ENCODE measurements at places on chromosomes 7 and 10.

GRCh38 chr7:149196705-149197171, 1.4 kb downstream of the ZNF282 start:
- no peak for DNase-seq

DNA sequence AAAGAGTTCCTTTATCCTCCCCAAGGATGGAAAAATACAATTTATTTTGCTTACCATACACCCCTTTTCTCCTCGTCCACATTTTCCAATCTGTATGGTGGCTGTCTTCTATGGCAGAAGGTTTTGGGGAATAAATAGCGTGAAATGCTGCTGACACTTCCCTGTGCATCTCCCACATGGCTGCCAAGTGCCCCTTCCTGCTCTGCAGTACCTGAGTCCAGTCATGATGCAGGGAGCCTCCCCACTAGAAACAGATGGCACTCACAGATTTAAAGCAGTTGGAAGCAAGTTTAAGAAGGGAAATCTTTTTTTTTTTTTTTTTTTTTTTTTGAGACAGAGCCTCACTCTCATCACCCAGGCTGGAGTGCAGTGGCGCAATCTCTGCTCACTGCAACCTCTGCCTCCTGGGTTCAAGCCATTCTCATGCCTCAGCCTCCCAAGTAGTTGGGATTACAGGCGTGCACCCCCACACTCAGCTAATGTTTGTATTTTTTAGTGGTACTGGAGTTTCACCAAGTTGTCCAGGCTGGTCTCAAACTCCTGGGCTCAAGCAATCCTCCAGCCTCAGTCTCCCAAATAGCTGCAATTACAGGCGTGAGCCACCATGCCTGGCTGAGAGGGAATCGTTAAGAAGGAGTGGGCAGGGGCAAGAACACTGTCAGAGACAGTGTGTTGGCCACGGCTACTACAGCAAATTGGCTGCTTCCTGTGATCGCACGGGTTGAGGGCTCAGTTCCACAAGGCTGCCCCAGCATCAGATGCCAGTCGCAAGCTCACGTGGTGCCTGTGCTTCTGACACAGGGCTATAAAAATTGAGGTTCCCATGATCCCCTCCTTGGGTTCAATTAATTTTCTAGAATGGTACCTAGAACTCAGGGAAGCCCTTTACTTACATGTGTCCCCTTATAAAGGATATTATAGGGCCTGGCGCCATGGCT, 5.3 kb upstream of the PILRA start:
- no peak for DNase-seq

- DNase-seq: peak; percentile 67
These were observed 88.1 kb downstream of the SEMA3C start for GRCh38 chr7:80830584-80831285.

DNA sequence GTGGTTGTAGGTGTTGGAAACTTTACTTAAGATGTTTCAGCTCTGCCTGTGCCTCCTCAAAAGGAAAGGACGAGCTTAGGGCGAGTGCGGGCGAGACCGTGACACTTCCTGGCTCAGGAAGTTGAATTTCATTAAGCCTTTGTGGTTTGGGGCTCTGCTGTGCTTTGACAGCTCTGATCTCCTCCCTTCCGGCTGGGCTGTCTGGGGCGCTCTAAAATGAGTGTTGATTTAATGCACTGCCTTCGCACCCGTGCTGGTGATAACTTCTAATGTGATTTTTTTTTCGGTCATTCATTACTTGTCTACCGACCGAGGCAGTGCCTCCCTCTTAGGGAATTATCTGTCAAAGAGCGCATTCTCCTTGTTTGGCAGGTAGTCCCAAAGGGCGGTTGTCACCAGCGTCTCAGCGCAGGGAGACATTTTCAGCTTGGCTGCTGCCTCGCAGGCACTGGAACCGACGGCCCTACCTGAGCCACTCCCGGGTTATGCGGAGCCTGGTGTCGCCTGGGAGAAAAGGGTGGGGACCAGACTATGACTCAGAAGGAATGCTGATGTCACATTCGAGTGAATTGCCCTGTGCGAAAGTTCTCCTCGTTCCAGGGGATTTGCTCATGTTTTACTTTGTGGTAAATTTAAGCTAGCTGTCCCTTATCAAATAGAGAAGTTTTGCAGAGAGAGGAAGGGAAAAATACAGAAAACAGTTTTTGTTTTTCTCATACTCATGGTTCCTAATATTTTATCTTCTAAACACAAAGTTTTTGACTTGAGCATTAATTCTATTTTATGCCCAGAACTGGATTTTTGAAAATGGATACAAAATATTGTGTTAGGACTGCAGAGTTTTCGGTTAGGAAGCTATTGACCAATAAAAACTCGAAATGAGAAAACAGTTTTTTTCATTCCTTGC, 920 bp downstream of the TES start:
- peak; percentile 96 for DNase-seq

GRCh38 chr7:150910996-150911422, 58.7 kb downstream of the AOC1 start:
- DNase-seq: no peak

DNA sequence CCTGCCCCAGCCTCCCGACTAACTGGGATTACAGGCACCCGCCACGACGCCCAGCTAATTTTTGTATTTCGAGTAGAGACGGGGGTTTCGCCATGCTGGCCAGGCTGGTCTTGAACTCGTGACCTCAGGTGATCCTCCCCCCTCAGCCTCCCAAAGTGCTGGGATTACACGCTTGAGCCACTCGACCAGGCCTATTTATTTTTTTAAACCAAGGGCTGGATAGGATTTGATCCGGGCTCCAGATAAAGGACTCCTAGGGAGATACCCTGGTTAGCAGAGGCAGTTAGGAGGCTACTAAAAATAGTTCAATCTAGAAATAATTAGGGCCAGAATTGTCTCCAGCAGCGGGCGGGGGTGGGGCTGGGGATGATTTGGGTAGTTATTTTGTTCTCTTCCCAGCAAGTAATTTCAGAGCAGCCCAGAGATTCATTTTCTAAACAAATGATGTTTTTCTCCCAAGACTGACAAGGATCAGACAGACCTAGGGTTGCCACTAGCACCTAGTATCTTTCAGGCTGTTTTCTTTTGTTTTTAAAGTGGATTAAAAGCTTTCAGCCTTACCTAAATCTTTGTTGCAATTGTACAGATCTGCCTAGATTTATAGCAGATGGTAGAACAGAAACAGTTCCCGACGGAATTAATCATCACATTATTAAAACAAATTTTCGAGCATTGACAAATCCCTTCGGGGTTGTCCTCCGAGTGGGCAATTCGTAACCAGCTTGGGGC, 859 bp upstream of the SMC3 start:
- no peak for DNase-seq

- no peak for DNase-seq
These were observed 29.8 kb downstream of the CPVL start for GRCh38 chr7:29116361-29117200.
